ENCODE measurements at places on chromosomes 4 and X. TPM values are rescaled to one million over a fixed set of nuclear protein-coding genes. Genes with fewer than 3 reads are reported as not detected.

- peak overlapping the region; percentile 77 for H3K27ac ChIP-seq
- peak; percentile 58 for DNase-seq
- peaks cover 38% of the 10 kb centered on the region for H3K4me1 ChIP-seq
- peak overlapping the region; percentile 19 for H3K4me3 ChIP-seq
- H3K36me3 ChIP-seq = 0 out of 2 replicates have a peak, but pooled peaks cover 9% of the 10 kb centered on the region
Observed at GRCh38 chrX:7252013-7252610, 104.2 kb upstream of the PUDP start.

GRCh38 chr4:141565379-141566089 is 70.8 kb upstream of the IL15 start:
- no peaks in the 10 kb centered on the region for H3K4me1 ChIP-seq
- no peak overlapping the region for H3K27ac ChIP-seq
- no peak for DNase-seq
- no peaks in the 10 kb centered on the region for H3K27me3 ChIP-seq
- no peaks in the 10 kb centered on the region for H3K36me3 ChIP-seq

GRCh38 chr4:148574502-148574901 is 132.3 kb upstream of the NR3C2 start:
- no peaks in the 10 kb centered on the region for H3K27me3 ChIP-seq
- DNase-seq = no peak
- no peak overlapping the region for H3K27ac ChIP-seq
- H3K36me3 ChIP-seq = no peaks in the 10 kb centered on the region

ERVMER34-1 gene
- total RNA-seq = 0.92 TPM

DNA sequence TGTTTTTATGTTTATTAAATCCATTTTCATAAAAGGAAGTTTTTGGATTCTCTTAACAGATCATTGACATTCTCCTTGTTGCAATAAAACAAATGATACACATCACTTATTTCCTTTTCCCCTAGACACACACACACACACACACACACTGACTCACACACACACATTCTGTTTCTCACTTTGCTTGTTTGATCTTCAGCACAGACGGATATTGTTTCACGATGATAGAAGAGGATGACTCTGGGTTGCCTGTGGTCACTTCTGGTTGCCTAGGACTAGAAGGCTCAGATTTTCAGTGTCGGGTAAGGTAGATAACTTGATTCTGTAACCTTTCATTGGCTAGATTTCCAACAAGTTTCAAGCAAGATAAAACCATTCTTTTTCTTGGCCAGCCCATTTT is 356.8 kb downstream of the BMPR1B start:
- no peaks in the 10 kb centered on the region for H3K36me3 ChIP-seq
- no peak overlapping the region for H3K4me3 ChIP-seq
- no peaks in the 10 kb centered on the region for H3K27me3 ChIP-seq
- no peak overlapping the region for H3K27ac ChIP-seq
- no peak for DNase-seq

DNA sequence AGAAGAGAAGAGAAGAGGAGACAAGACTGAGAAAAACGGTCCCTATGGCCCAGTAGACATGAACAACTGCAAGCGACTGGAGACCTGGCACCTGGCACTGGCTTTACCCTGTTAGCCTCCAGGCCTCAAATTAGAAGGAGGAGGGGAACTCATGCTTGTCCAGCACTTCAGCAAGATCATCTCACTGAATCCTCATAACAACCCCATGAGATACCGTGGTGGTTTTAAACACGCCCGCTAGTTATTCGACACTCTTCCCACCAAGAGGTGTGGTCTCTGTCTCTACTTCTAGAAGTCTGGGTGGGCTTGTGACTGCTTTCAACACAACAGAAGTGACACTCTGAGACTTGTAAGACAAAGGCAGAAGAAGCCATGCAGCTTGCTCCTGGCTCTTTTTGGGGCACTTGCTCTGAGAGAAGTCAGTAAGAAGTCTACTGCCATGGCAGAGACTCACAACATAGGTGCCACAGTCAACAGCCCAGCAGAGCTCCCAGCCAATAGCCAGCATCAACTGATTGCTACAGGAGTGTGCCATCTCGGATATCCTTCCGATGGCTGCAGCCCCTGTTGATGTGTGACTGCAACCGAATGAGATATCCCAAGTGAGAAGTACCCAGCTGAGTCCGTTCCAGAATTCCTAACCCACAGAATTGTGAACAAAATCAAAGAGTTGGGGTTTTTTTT is 34.0 kb upstream of the BCOR start:
- no peaks in the 10 kb centered on the region for H3K36me3 ChIP-seq
- DNase-seq = no peak
- no peaks in the 10 kb centered on the region for H3K4me1 ChIP-seq

- H3K27ac ChIP-seq = no peak overlapping the region
- H3K27me3 ChIP-seq = no peaks in the 10 kb centered on the region
- H3K36me3 ChIP-seq = no peaks in the 10 kb centered on the region
- no peak for DNase-seq
- H3K4me3 ChIP-seq = no peak overlapping the region
Observed at GRCh38 chr4:145760176-145760575, 80.2 kb downstream of the C4orf51 start.

GRCh38 chr4:105191621-105192210 is 45.0 kb downstream of the TET2 start:
- no peaks in the 10 kb centered on the region for H3K36me3 ChIP-seq
- H3K4me3 ChIP-seq = no peak overlapping the region
- H3K4me1 ChIP-seq = no peaks in the 10 kb centered on the region

- DNase-seq = no peak
- H3K4me3 ChIP-seq = no peak overlapping the region
- no peak overlapping the region for H3K27ac ChIP-seq
- H3K4me1 ChIP-seq = peaks cover 37% of the 10 kb centered on the region
- H3K27me3 ChIP-seq = no peaks in the 10 kb centered on the region
Observed at GRCh38 chr4:13918110-13918509, 290.6 kb upstream of the BOD1L1 start.

DNA sequence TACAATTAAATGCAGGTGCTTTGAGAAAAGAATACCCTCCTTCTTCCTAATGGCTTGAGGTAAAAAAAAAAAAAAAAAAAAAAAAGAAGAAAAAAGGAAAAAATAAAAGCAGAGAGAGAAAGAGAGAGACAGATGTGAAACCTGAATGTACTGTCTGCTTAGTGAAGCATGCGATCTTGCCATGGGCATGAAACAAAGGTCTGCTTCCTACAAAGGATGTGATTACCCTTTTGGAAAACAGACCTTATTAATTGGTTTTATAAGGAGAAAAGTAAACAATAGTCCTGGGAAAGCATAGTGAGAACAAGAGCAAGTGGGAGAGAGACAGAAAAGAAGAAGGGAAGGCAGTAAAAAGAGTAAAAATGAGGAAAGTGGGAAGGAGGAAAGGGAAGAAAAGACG is 526.1 kb upstream of the PABPC4L start:
- H3K27me3 ChIP-seq = no peaks in the 10 kb centered on the region
- no peak for DNase-seq
- H3K27ac ChIP-seq = no peak overlapping the region
- no peaks in the 10 kb centered on the region for H3K4me1 ChIP-seq

NLRP2B gene
- not detected for total RNA-seq

- no peak for DNase-seq
- H3K36me3 ChIP-seq = no peaks in the 10 kb centered on the region
- no peak overlapping the region for H3K27ac ChIP-seq
- H3K4me3 ChIP-seq = no peak overlapping the region
Observed at GRCh38 chr4:104941661-104942062, 205.0 kb upstream of the TET2 start.

GRCh38 chr4:3256230-3257102 is 7.5 kb downstream of the MSANTD1 start:
- no peaks in the 10 kb centered on the region for H3K36me3 ChIP-seq
- H3K27ac ChIP-seq = no peak overlapping the region
- no peaks in the 10 kb centered on the region for H3K27me3 ChIP-seq
- H3K4me3 ChIP-seq = no peak overlapping the region
- DNase-seq = no peak

NXF3 gene
- total RNA-seq = not detected

DNA sequence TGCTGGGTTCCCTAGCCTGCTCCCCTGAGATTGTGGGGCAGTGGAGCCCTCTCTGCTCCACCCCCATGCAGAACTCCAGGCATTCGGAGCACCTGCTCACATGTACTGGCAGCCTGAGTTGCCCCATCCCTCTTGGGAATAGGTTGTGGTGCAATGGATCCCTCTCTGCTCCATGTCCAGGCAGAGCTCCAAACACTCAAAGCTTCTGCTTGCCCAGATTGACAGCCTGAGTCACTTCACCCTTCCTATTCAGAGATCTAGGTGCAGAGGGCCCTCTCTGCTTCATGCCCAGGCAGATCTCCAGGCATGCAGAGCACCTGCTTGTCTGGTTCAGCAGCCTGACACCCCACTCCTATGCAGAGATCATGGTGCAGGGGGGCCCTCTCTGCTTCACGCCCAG is 18.6 kb upstream of the TEX13B start:
- H3K4me1 ChIP-seq = no peaks in the 10 kb centered on the region
- H3K27me3 ChIP-seq = no peaks in the 10 kb centered on the region
- no peak overlapping the region for H3K4me3 ChIP-seq
- no peak for DNase-seq

RBM46 gene
- total RNA-seq = not detected

DUSP21 gene
- total RNA-seq = not detected

SLC9B1 gene
- not detected for total RNA-seq

- no peaks in the 10 kb centered on the region for H3K36me3 ChIP-seq
- H3K27me3 ChIP-seq = no peaks in the 10 kb centered on the region
- H3K4me1 ChIP-seq = no peaks in the 10 kb centered on the region
Observed at GRCh38 chrX:102651242-102652011, at the start of gene GPRASP1. Gene GPRASP1, plus strand, starts transcription at chrX:102651483. Its CDS starts 2,431 bp downstream, at chrX:102653914.

GRCh38 chr4:168923526-168924194 is 86.4 kb downstream of the CBR4 start:
- H3K27me3 ChIP-seq = no peaks in the 10 kb centered on the region
- H3K27ac ChIP-seq = no peak overlapping the region
- H3K36me3 ChIP-seq = no peaks in the 10 kb centered on the region
- H3K4me1 ChIP-seq = no peaks in the 10 kb centered on the region
- peak; percentile 30 for DNase-seq
- no peak overlapping the region for H3K4me3 ChIP-seq

GRCh38 chr4:76188149-76188548 is 25.5 kb downstream of the SCARB2 start:
- peaks cover 11% of the 10 kb centered on the region for H3K36me3 ChIP-seq

- H3K4me1 ChIP-seq = 0 out of 2 replicates have a peak, but pooled peaks cover 3% of the 10 kb centered on the region
- H3K27ac ChIP-seq = no peak overlapping the region
- H3K36me3 ChIP-seq = no peaks in the 10 kb centered on the region
Observed at GRCh38 chr4:30828264-30828926, 108.2 kb downstream of the PCDH7 start.

BTC gene
- 4.5 TPM for total RNA-seq

- no peaks in the 10 kb centered on the region for H3K4me1 ChIP-seq
- H3K27me3 ChIP-seq = no peaks in the 10 kb centered on the region
- H3K4me3 ChIP-seq = no peak overlapping the region
- no peak for DNase-seq
- H3K36me3 ChIP-seq = no peaks in the 10 kb centered on the region
- no peak overlapping the region for H3K27ac ChIP-seq
Observed at GRCh38 chr4:86685401-86685800, 91.3 kb downstream of the PTPN13 start.

IL2RG gene
- not detected for total RNA-seq

GRCh38 chr4:23931489-23931830 is 41.6 kb upstream of the PPARGC1A start:
- no peaks in the 10 kb centered on the region for H3K27me3 ChIP-seq
- no peak overlapping the region for H3K27ac ChIP-seq
- no peaks in the 10 kb centered on the region for H3K36me3 ChIP-seq
- no peak for DNase-seq

DNA sequence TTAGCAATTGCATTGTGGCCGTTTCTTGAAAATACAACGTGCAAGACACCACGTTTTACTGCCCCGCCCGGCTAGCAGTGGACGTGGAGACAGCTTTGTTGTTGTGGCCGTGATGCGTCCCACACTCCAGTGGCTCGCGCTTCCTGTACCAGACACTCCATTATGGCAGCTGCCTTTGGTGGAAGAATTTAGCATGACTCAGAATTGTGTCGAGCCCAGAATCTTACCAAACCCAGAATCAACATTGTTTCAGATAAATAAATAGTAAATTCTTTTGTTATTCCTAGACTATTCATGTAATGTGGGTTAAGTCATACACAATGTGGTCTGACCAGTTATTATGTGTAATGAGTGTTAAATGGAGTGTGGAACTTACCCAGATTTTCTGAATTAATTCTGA is 25.3 kb upstream of the S100P start:
- H3K36me3 ChIP-seq = no peaks in the 10 kb centered on the region
- H3K4me1 ChIP-seq = peaks cover 12% of the 10 kb centered on the region
- H3K27ac ChIP-seq = peak overlapping the region; percentile 75
- DNase-seq = peak; percentile 72
- peak overlapping the region; percentile 7 for H3K4me3 ChIP-seq
- no peaks in the 10 kb centered on the region for H3K27me3 ChIP-seq

DNA sequence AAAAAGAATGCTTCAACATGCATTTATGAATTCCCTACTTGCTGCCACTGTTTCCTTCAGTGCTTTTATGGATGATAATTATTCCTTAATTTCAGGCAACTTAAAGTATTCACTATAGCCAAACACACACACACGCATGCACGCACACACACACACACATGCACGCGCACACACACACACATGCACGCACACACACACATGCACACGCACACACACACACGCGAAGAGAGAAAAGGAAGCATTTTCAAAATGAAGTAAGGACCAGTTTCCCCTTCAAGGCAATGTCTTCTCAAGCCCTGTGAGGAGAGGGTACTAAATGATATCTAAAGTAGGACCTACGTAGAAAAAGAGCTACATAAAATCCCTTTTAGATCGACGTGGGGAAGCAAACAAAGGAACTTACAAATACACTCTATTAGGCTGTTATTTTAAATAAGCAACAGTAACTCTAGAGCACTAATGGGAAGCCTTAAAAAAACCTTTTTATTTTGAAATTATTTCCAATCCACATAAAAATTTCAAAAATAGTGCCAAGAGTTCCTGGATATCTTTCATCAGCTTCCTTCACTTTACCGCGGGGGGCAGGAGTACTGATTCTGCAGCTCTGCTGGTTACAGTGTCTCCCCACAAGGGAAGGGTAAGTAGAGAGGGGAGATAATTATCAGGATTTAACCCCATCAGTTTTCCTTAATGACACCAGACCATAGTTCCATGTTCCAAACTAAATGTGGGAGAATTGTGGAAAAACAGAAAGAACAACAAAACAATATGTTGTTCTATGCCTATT is 13.7 kb downstream of the IRF2 start:
- no peak overlapping the region for H3K27ac ChIP-seq
- H3K27me3 ChIP-seq = no peaks in the 10 kb centered on the region
- H3K36me3 ChIP-seq = no peaks in the 10 kb centered on the region

MYOZ2 gene
- total RNA-seq = not detected

- H3K4me3 ChIP-seq = no peak overlapping the region
- DNase-seq = no peak
- no peaks in the 10 kb centered on the region for H3K36me3 ChIP-seq
- no peak overlapping the region for H3K27ac ChIP-seq
- peaks cover 17% of the 10 kb centered on the region for H3K4me1 ChIP-seq
- H3K27me3 ChIP-seq = no peaks in the 10 kb centered on the region
Observed at GRCh38 chr4:151991001-151991883, 230.4 kb upstream of the GATB start.

NXT2 gene
- 20.0 TPM for total RNA-seq

Data from PC-9 (cell line).